Midbrain (tissue), 1 donor: ENCODE measurements at places on chromosomes 12 and 14.

- no peak for DNase-seq
These were observed 53.9 kb upstream of the NCOR2 start for GRCh38 chr12:124621296-124621660.

DNA sequence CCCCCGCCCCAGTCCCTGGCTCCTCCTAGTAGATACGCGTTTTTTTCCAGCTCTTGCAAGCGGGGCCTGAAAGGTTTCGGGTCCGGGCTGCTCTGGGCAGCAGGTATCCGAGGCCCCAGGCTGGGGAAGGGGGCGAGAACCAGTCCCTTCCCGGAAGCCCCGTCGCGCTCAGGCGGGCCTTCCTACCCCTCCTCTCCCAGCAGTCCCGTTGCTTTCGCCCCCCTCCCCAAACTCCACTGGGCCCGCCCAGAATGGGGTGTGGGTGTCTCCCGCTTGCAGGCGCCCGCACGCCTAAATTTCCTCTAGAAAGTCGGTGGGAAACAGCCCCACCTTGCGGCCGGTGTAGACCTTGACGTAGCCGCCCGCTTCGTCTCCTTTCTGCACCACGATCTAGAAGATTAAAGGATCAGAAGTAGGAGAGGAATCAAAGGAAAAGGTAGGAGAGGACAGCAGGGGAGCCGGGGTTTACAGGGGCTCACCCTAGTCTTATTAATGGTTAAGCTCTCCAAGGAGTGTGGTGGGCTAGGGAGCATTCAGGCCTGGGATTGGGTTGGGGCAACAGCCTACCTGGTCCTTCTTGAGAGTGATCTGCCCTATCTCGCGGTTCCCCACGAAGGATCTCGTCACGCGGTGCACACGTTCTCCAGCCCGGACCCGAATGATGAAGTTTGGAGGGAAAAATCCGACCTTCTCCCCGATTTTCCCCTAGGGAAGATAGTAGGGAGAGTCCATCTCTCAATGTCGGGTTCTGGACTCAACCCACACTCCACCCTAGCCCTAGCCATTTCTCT, 7.3 kb downstream of the STAC3 start:
- peak; percentile 46 for DNase-seq

DNA sequence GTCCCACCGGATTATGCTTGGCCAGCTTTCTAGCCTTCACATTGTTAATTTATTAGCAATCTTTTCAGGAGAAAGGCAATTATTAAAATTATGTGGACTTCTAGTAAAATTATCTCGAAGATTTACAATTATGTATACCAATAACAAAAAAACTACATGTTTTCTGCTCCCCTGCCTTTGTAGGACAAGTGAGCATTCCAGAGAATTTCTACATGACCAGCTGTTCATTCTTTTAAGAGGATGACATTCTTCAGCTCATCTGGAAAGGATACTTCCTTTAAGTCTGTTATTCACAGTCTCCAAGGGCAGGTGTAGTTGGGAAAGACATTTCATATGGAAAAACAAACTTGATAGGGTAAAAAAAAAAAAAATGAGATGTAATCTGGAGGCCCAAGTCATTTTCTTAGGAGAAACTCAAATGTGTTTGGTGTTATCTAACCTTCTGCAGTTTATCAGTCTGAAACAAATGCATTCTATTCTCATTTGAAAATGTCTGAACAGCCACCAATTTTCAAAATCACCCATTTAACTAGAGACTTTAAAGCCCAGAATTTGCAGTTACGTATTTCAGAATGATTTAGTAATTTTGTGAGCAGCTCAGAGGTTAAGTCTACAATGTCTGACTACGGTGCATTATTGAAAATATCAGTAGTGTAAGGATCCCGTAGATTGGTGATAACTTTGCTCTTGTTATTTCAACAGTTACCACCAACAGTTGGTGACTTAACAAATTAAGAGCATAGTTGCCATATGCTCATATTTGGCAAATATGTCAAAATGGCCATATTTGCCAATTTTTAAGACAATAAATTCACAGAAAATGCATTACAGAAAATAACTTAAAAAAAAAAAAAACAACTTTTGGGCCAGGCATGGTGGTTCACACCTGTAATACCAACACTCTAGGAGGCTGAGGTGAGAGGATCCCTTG, 1.8 kb upstream of the PHLDA1 start:
- no peak for DNase-seq

GRCh38 chr12:5689773-5690172, 255.3 kb downstream of the ANO2 start:
- no peak for DNase-seq
